ENCODE measurements at places on chromosomes 6 and 20.

- no peak for DNase-seq
These were observed 2.8 kb downstream of the TNFRSF21 start for GRCh38 chr6:47306887-47307286.

- no peak for DNase-seq
These were observed 20.3 kb downstream of the RIN2 start for GRCh38 chr20:19778404-19778803.

GRCh38 chr20:48740712-48741111 lies 87.1 kb downstream of the PREX1 start:
- peak; percentile 64 for DNase-seq

GRCh38 chr6:157937916-157938315 lies 43.7 kb upstream of the SYNJ2 start:
- DNase-seq, result no peak

DNA sequence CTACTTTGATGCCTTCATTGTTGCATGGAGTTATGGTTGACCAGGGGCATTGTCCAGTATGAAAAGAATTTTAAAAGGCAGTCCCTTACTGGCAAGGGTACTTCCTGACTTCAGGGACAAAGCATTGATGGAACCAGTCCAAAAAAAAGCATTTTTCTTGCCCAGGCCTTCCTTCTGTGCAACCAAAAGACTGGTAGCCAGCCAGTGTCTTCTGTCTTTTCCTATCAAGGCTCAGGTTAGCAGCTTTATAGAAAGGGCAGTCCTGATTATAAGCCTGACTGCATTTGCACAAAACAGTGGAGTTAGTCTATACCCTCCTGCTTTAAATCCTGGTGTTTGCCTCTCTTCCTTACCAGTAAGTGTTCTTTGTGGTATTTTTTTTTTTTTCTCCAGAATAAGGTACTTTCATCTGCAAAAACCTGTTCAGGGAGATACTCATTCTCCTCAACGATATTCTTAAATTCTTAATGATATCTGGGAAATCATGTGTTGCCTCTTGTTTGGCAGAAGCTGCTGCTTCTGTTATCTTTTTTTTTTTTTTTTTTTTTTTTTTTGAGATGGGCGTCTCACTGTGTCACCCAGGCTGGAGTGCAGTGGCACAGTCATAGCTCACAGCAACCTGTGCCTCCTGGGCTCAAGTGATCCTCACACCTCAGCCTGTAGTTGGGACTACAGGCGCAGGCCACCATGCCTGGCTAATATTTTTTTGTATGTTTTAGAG lies 33.9 kb downstream of the SCAF8 start:
- no peak for DNase-seq

DNA sequence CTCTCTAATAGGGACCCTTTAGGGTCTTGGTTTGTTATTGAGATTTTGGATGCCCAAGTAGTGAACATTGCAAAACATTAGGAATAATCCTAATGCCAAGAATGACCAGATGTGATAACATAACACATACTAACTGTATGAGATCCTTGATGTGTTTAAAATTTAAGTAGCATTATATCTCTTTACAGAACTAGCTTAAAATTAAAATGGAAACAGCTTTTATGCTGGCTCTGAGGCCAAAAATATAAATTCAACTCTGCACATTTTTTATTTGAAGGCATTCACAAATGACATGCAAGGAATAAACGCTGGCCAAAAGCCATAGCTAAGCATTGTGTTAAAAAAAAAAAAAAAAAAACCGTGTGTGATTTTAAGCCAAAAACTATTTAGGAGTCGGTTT lies 47.7 kb upstream of the TCF21 start:
- no peak for DNase-seq

DNA sequence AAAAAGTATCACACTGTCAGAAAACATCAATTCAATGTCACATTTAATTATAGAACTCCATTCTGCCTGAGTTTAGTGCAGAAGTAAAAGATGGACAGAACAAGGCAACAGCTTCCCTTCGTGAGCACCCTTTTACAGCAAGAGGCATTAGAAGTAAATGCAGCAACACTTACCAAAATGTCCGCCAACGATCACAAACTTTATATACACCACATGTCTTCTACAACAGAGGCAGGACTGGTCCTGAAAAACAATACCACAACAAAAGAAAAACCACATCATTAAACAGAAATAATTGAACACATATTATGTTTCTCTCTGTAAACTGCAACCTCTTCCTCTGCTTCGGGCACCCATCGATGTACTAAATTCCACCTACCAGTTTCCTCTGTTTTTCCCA lies 92.9 kb downstream of the FYN start:
- DNase-seq, result no peak

- DNase-seq, result no peak
These were observed 17.2 kb downstream of the UNC5CL start for GRCh38 chr6:41021832-41022231.

DNA sequence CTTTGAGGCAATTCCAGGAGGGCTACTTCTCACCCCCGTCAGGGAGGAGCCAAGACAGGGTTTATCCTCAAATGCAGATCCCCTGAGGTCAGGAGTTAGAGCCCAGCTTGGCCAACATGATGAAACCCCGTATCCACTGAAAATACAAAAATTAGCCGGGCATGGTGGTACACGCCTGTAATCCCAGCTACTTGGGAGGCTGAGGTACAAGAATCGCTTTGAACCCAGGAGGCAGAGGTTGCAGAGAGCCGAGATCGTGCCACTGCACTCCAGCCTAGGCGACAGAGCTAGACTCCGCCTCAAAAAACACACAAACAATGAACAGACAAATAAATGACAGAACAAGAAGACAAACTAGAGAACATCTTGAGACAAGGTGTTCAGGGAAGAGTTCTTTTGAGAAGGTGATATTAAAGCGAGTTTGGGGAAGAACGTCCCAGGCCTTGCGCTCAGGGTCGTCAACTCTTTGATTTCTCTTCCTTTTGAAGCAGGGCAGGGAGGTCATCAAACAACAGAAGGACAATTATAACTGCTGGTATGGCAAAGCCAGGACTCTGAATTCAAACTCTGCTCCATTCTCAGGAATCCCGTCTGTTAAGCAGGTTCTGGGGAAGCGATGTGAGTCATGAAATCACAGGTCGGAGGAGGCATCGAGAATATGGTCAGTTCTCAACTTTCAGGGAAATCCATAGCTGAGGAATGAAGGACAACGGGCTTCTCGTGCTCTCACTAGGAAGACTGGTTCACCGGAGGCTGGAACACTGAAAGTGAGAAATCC lies 1.4 kb upstream of the RALY start:
- no peak for DNase-seq

- DNase-seq, result peak; percentile 18
These were observed 336.2 kb downstream of the FOXA2 start for GRCh38 chr20:22248051-22248667.

GRCh38 chr6:41430875-41431274 lies 95.5 kb downstream of the NCR2 start:
- no peak for DNase-seq

DNA sequence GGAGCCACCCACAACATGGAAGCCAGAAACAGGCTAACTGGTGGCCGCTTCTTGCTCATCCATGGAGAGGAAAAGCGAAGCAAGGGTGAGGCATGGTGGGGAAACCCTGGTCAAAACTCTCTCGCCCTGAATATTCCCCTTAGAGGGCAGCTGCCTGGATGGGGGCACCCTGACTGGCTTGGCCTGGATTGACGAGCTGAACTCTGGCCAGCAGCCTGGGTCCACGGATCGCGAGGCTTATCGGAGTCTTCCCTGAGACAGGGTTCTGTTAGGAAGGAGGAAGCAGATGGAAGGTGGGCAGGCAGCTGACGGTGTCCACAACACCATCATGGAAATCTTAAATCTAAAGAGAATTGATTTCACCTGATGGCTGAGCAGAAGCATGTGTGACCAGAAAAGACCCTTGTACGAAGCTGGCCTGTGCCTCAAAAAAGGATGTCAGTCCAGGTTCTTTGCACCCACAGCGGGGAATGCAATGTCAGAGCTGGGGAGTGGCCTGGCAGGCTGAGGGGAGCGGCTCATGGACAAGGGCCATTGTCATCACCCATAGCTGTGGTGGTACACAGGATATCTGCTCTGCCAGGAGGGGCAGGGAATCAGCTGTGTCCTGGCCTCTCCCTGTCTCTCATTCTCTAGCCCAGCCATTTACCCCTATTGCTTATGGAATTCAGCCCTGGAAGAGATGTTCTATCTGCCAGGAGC lies 109.4 kb upstream of the SNX9 start:
- no peak for DNase-seq

DNA sequence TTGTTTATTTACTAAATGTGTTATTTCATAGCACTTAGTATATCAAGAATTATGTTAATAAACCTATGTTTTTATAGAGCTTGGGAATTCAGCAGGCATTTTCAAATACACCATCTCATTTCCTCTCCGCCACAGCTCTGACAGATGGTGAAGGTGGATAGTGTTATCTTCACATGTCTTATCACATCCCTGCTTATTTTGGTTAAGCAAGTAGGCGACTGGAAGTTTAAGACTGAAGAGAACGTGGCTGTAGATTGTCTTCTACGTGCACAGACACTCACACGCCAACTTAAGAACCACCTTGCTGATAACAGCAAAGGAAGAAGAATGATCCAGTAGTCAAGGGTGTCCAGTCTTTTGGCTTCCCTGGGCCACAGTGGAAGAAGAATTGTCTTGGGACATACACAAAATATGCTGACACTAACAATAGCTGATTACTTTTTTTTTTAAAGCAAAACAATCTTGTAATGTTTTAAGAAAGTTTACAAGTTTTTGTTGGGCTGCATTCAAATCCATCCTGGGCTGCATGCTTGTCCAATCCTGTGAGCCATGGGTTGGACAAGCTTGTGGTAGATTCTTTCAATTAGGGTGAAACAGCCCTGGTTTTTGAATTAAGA lies 43.3 kb upstream of the SCGN start:
- DNase-seq, result no peak

DNA sequence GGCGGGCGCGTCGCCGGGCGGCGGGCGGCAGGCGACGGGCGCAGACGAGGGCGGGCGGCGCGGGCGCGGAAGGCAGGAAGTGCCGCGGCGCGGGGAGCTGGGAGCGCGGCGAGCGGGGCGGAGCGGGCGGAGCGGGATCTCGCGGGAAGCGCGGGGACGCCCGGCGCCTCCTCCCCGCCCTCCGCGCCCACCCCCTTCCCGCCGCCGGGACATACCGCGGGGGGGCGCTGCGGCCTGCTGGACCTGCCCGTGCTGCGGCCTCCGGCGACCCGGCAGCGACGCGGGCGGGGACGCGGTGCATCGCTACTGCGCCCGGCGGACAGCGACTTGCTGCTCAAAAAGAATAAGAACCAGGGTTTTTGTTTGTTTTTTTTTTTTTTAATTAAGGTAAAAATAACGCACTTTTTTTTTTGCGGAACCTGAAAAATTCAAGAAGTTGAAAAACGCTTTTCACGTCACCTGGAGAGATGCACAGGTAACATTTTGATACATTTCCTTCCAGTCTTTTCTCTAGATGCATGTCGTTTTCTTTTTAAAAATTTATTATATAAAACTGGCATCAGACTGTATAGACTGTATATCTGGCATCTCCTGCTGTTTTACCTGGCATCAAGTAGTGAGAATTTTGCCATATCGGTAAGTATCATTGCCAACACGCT lies at the start of gene CENPB:
CENPB (minus strand) TSS at position 76 of the 659 bp plus-strand sequence. CDS start 257 bp downstream, outside the sequence.
- DNase-seq, result peak; percentile 97

DNA sequence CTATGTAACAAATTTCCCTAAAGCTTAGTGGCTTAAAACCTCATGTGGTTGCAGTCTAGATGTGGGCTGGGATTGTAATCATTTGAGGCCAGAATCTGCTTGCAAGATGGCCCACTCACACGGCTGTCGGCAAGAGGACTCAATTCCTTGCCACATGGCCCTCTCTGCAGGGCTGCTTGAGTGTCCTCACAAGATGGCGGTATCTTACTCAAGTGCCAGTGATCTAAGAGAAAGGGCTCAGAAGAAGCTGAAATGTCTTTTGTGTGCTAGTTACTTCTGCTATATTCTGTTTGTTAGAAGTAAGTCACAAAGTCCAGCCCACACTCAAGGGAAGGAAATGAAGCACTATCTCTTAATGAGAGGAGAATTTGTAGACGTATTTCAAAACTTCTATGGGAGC lies 47.1 kb upstream of the PMEPA1 start:
- no peak for DNase-seq

DNA sequence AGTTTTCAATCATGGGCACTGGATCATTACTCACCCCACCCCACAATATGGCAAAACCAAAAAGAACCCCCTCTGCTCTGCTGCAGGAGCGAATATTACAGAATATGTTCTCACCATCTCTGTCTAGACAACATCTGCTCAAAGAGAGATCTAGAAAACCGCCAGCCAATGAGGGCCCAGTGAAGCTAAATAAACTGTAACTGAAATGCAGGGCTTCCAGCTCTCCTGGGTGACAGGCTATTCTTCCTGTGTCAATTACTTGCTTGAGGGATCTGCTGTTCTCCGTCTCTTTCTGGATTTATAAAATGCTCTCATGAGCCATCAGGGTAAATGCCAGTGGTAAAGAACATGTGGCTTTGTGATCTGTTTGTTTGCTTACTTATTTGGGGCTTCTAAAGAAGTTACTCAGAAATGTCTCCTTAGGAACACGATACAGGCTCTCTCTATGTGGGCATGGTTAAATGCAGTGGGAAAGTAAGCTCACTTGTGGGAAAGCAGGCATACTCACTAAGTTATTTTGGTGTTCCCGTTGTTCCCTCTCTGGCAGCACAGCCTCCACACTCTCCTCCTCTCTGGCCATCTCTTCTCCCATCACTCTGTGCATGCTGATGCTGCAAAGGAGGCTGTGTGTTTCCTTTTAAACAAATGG lies 44.8 kb downstream of the TTI1 start:
- DNase-seq, result no peak

DNA sequence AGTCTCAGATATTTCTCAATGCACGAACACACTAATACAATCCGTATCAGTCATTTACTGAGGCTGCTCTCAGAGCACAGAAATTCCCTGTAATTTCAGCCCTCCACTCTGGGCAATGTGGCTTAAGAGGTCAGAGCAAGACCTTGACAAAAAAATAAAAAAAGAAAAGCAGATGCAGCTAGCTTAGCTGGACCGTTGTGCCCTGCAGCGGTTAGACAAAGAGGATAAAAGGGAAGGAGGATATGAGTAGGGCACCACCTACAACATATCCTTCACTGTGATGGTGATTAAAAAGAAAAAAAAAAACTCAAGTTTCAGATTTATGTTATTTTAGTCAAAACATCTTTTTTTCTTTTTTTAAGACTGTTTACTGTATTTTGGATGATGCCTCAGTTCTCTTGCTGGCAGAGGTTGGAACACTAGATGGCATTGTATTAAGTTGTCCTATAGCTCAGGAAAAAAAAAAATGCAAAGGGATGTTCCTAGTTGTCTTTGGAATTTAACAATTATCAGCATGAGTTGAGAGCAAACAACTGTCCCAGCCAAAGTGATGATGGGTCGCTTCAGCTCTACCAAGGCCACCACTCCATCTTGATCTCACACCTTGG lies 59.9 kb downstream of the ANKEF1 start:
- no peak for DNase-seq

- no peak for DNase-seq
These were observed 77.4 kb upstream of the CST7 start for GRCh38 chr20:24871480-24872213.

GRCh38 chr6:167861424-167861823 lies 34.7 kb downstream of the AFDN start:
- no peak for DNase-seq

DNA sequence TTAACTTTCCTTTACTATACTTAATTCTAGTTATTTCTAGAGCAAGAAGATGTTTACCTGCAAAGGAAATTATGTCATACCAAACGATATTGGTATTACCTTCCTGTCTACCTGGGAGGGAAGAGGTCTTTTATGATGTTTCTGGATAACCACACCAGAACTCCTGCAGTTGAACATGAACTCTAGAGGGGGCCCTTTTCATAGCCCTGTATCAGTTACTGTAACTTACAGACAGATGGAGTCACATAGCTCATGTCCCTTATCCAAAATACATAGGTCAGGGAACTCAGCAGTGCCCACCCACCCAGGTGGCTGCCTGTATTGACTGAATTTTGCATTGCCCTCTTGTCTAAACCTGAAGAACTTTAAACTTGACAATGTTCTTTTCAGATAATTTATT lies 35.1 kb upstream of the MYL9 start:
- no peak for DNase-seq
